ENCODE measurements at places on chromosomes 13 and 19. TPM values are rescaled to one million over a fixed set of nuclear protein-coding genes. Genes with fewer than 3 reads are reported as not detected.

DNA sequence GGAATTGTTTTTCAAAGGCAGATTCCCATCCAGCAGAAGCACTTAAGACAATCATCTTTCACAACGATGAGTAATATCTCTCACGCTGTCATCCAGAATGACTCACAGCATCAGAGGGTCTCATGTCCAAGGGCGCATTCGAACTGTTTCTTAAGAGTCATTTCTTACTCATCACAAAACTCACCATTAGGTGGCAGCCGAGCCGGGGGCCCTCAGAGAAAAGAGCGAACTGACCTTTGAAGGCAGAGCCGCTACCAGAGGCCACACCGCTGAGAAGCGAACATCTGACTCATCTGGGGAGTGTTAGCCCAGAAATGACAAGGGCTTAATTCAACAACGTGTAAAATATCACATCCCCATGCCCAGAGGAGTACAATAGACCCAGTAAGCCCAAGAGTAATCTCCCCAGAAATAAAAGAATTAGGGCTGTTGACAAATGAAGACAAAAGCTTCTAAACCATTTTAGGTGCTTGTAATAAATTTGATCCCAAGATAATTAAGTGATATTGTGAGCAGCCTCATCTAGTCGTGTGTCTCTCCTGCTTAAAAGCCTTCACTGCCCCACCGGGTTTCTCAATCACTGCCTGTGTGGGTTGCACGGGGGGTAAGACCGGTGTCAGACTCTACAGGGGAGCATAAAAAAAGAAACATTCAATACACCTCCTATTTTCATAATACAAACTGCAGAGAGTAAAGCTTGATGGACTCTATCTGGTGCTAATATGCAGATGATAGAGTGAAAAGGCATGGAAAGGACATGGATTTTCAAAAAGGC is 96.2 kb downstream of the CYSLTR2 start:
- peak overlapping the region; percentile 62 for H3K27ac ChIP-seq
- no peaks in the 10 kb centered on the region for H3K36me3 ChIP-seq
- peak; percentile 39 for DNase-seq
- H3K27me3 ChIP-seq, result no peaks in the 10 kb centered on the region
- H3K4me1 ChIP-seq, result no peaks in the 10 kb centered on the region
- no peak overlapping the region for H3K4me3 ChIP-seq

Gene C1QTNF9
- total RNA-seq, result not detected

Gene DLL3
- not detected for total RNA-seq

GRCh38 chr13:104355041-104355670 is 1288.9 kb upstream of the SLC10A2 start:
- no peaks in the 10 kb centered on the region for H3K4me1 ChIP-seq
- no peaks in the 10 kb centered on the region for H3K27me3 ChIP-seq
- no peak overlapping the region for H3K4me3 ChIP-seq
- H3K27ac ChIP-seq, result no peak overlapping the region
- H3K36me3 ChIP-seq, result no peaks in the 10 kb centered on the region
- DNase-seq, result no peak

Gene IL17D
- total RNA-seq, result not detected

GRCh38 chr19:42276821-42277220 is 7.8 kb downstream of the CIC start:
- no peak overlapping the region for H3K4me3 ChIP-seq
- peaks cover 36% of the 10 kb centered on the region for H3K36me3 ChIP-seq
- no peak for DNase-seq
- no peaks in the 10 kb centered on the region for H3K27me3 ChIP-seq

GRCh38 chr19:44728178-44728577 is 20.3 kb upstream of the BCL3 start:
- no peak overlapping the region for H3K4me3 ChIP-seq
- no peak for DNase-seq
- H3K4me1 ChIP-seq, result peaks cover 14% of the 10 kb centered on the region
- H3K36me3 ChIP-seq, result no peaks in the 10 kb centered on the region
- no peak overlapping the region for H3K27ac ChIP-seq
- H3K27me3 ChIP-seq, result no peaks in the 10 kb centered on the region

GRCh38 chr13:110624766-110625756 is 9.7 kb downstream of the NAXD start:
- H3K27ac ChIP-seq, result no peak overlapping the region
- H3K36me3 ChIP-seq, result peaks cover 37% of the 10 kb centered on the region
- no peaks in the 10 kb centered on the region for H3K4me1 ChIP-seq
- H3K27me3 ChIP-seq, result no peaks in the 10 kb centered on the region
- no peak overlapping the region for H3K4me3 ChIP-seq

Gene PARP4
- 15.8 TPM for total RNA-seq

Gene KLK15
- total RNA-seq, result not detected

- no peaks in the 10 kb centered on the region for H3K4me1 ChIP-seq
- H3K36me3 ChIP-seq, result no peaks in the 10 kb centered on the region
- no peak for DNase-seq
- no peak overlapping the region for H3K4me3 ChIP-seq
Measured at GRCh38 chr19:14183741-14184350, 22.1 kb downstream of the ADGRL1 start.

All from ascending aorta (tissue), 2 donors.